Sigmoid colon (tissue), 7 donors: ENCODE measurements at places on chromosomes 2 and 18. TPM values are rescaled to one million over a fixed set of nuclear protein-coding genes. Genes with fewer than 3 reads are reported as not detected.
A peak's percentile ranks its signal among the peaks of the same experiment; 100 is the strongest.

DNA sequence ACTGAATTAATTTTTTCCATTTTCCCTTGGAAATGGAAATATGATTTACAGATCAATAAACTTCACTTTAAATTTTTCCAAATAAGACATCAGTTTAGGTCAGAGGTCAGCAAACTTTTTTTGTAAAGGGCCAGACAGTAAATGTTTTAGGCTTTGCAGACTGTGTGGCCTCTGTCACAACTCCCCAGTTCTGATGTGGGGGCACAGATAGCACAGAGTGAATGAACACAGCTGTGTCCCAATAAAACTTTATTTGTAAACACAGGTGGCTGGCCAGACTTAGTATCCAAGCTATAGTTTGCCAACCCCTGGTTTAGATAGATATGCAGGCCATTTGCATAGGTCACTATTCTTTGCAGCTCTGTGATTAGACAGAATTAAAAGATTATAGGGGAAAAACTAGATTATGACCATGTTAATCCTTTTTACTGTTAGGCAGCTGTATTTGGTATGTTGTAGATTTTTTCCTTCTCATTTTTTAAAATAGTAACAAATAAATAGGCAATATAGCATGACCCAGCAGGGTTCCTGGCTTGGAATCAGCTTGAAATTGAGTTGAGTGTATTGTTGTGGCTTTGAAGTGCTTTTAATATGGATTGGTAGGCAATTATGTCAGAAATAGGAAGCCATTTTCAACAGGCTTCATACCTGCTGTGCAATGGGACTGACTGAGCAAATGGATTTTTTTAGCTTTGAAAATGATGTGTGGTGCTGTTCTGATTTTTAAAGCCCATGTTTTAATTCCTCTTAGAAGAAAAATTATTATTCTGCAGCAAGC, 59.7 kb downstream of the WDSUB1 start:
- DNase-seq, result no peak
- no peaks in the 10 kb centered on the region for H3K4me1 ChIP-seq
- no peak overlapping the region for H3K27ac ChIP-seq
- peaks cover 82% of the 10 kb centered on the region for H3K36me3 ChIP-seq
- no peak overlapping the region for H3K4me3 ChIP-seq

- H3K27ac ChIP-seq, result peak overlapping the region; percentile 99
- H3K4me3 ChIP-seq, result peak overlapping the region; percentile 28
- H3K4me1 ChIP-seq, result no peaks in the 10 kb centered on the region
- peak; percentile 95 for DNase-seq
- H3K36me3 ChIP-seq, result no peaks in the 10 kb centered on the region
These were observed 12.7 kb upstream of the DES start for GRCh38 chr2:219405451-219405850.

- H3K4me3 ChIP-seq, result no peak overlapping the region
- H3K4me1 ChIP-seq, result no peaks in the 10 kb centered on the region
- no peak overlapping the region for H3K27ac ChIP-seq
- H3K36me3 ChIP-seq, result no peaks in the 10 kb centered on the region
- no peak for DNase-seq
These were observed 763.3 kb downstream of the TRIB2 start for GRCh38 chr2:13480057-13480456.

GRCh38 chr2:174971868-174972781, 33.1 kb downstream of the CHN1 start:
- no peaks in the 10 kb centered on the region for H3K27me3 ChIP-seq
- H3K36me3 ChIP-seq, result no peaks in the 10 kb centered on the region
- peaks cover 23% of the 10 kb centered on the region for H3K4me1 ChIP-seq
- no peak overlapping the region for H3K4me3 ChIP-seq

DNA sequence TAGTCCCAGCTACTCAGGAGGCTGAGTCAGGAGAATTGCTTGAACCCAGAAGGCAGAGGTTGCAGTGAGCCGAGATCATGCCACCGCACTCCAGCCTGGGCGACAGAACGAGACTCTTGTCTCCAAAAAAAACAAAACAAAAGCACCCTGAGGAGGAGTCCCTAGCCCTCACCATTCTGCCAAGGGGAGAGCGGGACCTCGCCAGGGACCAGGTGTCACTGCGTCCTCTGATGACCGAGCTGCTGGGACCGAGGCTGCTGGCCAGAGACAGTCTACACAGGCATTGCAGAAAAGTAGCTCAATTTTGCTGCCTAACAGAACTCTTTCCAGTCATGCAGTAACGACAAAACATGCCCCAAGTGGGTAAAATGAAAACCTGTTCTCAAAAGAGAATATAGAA, 18.4 kb downstream of the NCK2 start:
- no peaks in the 10 kb centered on the region for H3K36me3 ChIP-seq
- H3K27me3 ChIP-seq, result no peaks in the 10 kb centered on the region
- H3K27ac ChIP-seq, result no peak overlapping the region
- no peaks in the 10 kb centered on the region for H3K4me1 ChIP-seq

GRCh38 chr2:237669628-237670392, 42.4 kb downstream of the LRRFIP1 start:
- H3K4me3 ChIP-seq, result no peak overlapping the region
- peak; percentile 94 for DNase-seq

GRCh38 chr2:191243154-191243553, 2.0 kb upstream of the MYO1B start:
- no peak overlapping the region for H3K27ac ChIP-seq
- DNase-seq, result no peak
- H3K4me1 ChIP-seq, result peaks cover 11% of the 10 kb centered on the region
- H3K36me3 ChIP-seq, result no peaks in the 10 kb centered on the region
- H3K27me3 ChIP-seq, result peaks cover 22% of the 10 kb centered on the region
- no peak overlapping the region for H3K4me3 ChIP-seq

DNA sequence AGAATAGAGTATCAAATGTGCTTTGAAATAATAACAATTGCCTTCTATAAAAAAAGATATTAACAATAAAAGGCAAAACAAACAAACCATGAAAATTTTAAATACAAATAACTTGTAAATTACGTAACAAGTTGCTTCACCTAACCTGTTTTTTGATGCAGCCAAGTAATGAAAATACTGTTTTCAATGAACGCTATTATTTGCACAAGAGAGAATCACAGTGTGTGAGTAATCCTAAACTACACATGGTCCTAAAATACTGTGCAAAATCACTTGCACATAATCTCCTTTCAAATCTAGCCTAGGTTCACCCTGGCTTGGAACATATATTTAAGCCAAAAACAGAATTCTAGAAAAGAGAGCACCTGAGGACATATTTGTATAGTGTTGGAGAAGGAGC, 98.9 kb downstream of the CCDC148 start:
- no peak overlapping the region for H3K4me3 ChIP-seq
- no peaks in the 10 kb centered on the region for H3K4me1 ChIP-seq
- no peak overlapping the region for H3K27ac ChIP-seq
- H3K36me3 ChIP-seq, result no peaks in the 10 kb centered on the region

DNA sequence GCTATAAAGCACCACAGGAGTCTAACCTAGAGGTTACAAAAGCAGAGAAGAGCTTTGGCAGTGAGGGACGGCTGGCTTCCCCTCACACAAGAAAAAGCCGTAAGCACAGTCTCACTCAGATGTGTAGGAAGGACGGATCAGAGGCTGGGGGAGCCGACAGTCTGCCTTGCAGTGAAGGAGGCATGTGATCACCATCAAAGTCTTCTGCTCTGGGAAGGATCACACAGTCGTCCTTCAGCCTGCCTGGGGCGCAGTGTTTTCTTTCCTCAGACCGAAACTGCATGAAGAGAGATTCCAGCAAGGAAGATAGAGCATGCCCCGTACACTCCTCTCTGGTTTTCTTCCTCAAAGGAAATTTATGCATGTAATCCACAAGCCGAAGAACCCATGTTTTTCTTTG, 24.1 kb downstream of the GATA6 start:
- peaks cover 45% of the 10 kb centered on the region for H3K4me1 ChIP-seq
- H3K36me3 ChIP-seq, result no peaks in the 10 kb centered on the region
- no peak for DNase-seq
- H3K27ac ChIP-seq, result peak overlapping the region; percentile 52

- H3K4me3 ChIP-seq, result no peak overlapping the region
- H3K4me1 ChIP-seq, result no peaks in the 10 kb centered on the region
- no peaks in the 10 kb centered on the region for H3K36me3 ChIP-seq
- DNase-seq, result peak; percentile 34
- no peak overlapping the region for H3K27ac ChIP-seq
- no peaks in the 10 kb centered on the region for H3K27me3 ChIP-seq
These were observed 228.7 kb downstream of the GBX2 start for GRCh38 chr2:235939471-235939870.

GRCh38 chr18:7273301-7273921, 42.5 kb downstream of the LRRC30 start:
- DNase-seq, result peak; percentile 81
- H3K4me1 ChIP-seq, result no peaks in the 10 kb centered on the region
- no peaks in the 10 kb centered on the region for H3K36me3 ChIP-seq
- peak overlapping the region; percentile 79 for H3K27ac ChIP-seq

The SLC9A2 gene
- total RNA-seq, result under 0.01 TPM

The ATP9B gene
- total RNA-seq, result 28.1 TPM
